Posterior vena cava (tissue), 2 donors: ENCODE measurements at places on chromosomes 2 and 18.

DNA sequence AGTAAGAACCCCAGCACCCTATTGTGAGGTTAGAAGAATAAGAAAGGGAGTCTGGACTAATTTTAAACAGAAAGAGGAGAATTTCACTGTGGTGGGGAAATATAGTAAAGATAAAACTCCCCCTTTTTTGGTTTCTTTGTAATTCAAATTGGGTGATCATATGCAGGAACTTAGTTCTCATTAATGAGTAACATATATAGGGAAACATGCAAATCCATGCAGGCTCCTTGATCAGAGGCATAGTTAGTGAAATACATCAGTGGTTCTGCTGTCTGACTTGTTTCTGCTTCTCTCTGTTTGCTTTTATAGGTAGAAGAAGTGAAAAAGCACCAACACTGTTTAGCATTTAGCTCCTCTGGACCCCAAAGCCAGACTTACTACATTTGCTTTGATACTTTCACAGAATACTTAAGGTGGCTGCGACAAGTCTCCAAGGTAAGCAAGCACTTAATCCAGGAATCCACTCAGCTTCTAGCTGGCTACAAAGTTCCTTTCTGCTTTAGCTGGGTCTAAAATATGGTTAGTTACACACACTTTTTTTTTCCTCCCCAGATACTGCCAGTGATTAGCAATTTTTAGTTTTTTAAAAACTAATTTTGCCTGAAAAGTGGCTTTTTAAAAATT lies 123.2 kb downstream of the PHLPP1 start:
- no peak for DNase-seq

DNA sequence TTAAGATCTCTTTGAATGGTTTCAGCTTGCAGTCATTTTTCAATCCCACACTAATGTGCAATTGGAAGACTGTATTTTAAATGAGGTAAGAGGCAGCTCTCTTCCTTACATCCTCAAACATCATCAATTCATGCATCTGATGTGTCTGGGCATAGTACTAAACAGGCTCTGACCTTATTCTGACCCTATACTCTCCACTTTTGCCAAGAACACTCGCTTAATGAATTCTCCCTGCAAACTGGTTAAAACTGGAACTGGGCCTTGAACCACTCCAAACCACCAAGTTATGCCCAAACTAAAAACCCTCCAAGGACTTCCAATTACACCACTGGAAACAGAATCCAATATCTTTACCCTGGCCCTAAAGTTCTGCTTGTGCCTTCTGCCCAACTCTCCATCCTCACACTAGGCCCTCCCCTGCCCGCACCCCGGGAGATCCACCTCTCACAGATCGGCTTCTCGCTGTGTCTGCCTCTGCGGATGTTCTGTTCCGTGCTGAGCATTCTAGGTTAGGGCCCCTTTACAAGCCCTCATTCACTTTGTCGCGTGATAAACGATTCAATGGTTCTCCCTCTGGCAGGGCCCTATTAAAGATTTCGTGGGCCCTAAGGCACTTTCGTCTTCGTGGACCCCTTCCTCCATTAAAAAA lies 1.2 kb downstream of the M1AP start:
- no peak for DNase-seq

GRCh38 chr18:60826346-60826745 lies 453.8 kb upstream of the MC4R start:
- no peak for DNase-seq

- no peak for DNase-seq
Observed at GRCh38 chr2:150462770-150463169, 24.7 kb downstream of the RND3 start.
